ENCODE measurements at places on chromosomes 11 and 22.
A peak's percentile ranks its signal among the peaks of the same experiment; 100 is the strongest.

DNA sequence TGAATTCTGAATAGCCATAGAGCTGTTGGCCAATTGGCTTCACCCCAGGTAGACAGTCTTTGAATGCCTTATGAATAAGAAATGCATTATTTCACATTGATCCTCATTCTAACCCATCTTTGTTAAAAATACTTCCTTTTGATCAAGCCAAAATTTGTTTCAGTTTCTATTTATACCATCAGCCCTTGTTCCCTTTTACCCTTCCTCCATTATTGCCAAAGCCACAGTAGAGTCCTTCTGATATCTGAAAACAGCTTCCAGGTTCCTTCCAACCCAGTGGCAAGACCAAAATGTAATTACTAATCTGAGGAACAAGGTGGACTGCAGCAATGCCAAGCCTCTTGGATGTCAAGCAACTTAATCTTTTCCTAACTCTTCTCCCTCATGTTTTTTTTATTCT lies 458.8 kb downstream of the BUD13 start:
- H3K27ac ChIP-seq, result no peak overlapping the region
- no peak overlapping the region for H3K4me3 ChIP-seq
- no peak for DNase-seq
- H3K4me1 ChIP-seq, result no peaks in the 10 kb centered on the region
- peaks cover 2% of the 10 kb centered on the region for H3K27me3 ChIP-seq

- peaks cover 4% of the 10 kb centered on the region for H3K27me3 ChIP-seq
- H3K36me3 ChIP-seq, result no peaks in the 10 kb centered on the region
- no peak for DNase-seq
- no peak overlapping the region for H3K4me3 ChIP-seq
- no peaks in the 10 kb centered on the region for H3K4me1 ChIP-seq
- no peak overlapping the region for H3K27ac ChIP-seq
Observed at GRCh38 chr11:44380820-44381219, 70.9 kb upstream of the ALX4 start.

DNA sequence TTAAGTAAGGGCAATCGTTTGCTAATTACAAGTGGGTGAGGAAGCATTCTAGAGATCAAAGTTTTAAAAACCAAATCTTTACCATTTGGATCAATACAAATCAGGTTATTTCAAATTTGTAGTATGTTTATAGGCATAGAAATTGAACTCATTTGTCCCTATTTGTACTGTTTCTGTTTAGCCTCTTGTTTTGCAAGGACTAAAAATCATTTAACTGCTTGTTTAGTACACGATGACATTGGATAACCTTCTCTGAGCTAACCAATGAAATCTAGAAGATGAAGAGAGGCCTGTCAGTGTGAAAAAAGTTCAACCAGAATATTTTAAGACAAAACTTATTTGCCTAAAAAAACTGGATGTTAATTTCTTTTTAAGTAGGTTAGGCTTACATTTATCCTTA lies 40.0 kb downstream of the ZC3H12C start:
- no peak overlapping the region for H3K27ac ChIP-seq
- DNase-seq, result no peak
- no peaks in the 10 kb centered on the region for H3K27me3 ChIP-seq
- H3K4me3 ChIP-seq, result no peak overlapping the region

GRCh38 chr11:126660761-126661425 lies 305.4 kb downstream of the ST3GAL4 start:
- no peak for DNase-seq
- H3K4me3 ChIP-seq, result no peak overlapping the region
- H3K27me3 ChIP-seq, result peaks cover 14% of the 10 kb centered on the region
- H3K27ac ChIP-seq, result no peak overlapping the region
- no peaks in the 10 kb centered on the region for H3K36me3 ChIP-seq

DNA sequence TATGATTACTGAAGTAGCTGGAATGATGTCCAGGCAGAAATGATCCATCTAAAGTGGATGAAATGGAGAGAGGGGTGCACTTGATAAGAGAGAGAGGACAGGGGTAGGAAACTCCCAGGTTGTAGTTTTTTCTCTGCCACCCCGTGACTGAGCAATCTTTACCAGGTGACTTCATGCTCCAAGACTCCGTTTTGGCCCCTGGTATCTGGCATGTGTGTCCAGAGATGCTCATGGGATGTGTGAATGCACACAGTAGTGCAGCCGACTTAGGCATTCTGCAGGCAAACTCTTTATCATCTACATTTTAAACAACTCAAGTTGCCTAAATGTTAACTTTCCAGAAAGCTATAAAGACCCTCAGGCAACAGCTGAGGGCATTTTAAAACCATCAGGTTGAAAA lies 189.3 kb upstream of the SEZ6L start:
- no peaks in the 10 kb centered on the region for H3K36me3 ChIP-seq
- no peak overlapping the region for H3K27ac ChIP-seq
- no peak for DNase-seq
- H3K27me3 ChIP-seq, result no peaks in the 10 kb centered on the region
- H3K4me1 ChIP-seq, result no peaks in the 10 kb centered on the region
- H3K4me3 ChIP-seq, result no peak overlapping the region

GRCh38 chr11:43358801-43359421 lies at the start of gene TTC17:
Gene TTC17 (plus strand): TSS chr11:43358920. CDS start chr11:43358955, 35 bp downstream.
- H3K4me1 ChIP-seq, result peaks cover 19% of the 10 kb centered on the region
- H3K4me3 ChIP-seq, result peak within 1 kb of the TSS; percentile 80
- peak within 1 kb of the TSS; percentile 98 for H3K27ac ChIP-seq

- no peak for DNase-seq
- H3K36me3 ChIP-seq, result no peaks in the 10 kb centered on the region
- H3K4me1 ChIP-seq, result no peaks in the 10 kb centered on the region
- no peaks in the 10 kb centered on the region for H3K27me3 ChIP-seq
Observed at GRCh38 chr11:85044911-85045310, 582.2 kb downstream of the DLG2 start.

GRCh38 chr11:32366666-32367065 lies 68.7 kb downstream of the WT1 start:
- no peaks in the 10 kb centered on the region for H3K36me3 ChIP-seq
- H3K4me3 ChIP-seq, result no peak overlapping the region
